ENCODE measurements at places on chromosomes 5 and 9. TPM values are rescaled to one million over a fixed set of nuclear protein-coding genes. Genes with fewer than 3 reads are reported as not detected.

Gene SLCO4C1
- total RNA-seq, result not detected

Gene GFRA3
- total RNA-seq, result not detected

Gene TNC
- 0.59 TPM for total RNA-seq

Gene GSN
- 74.7 TPM for total RNA-seq

Gene IL9
- not detected for total RNA-seq

Gene ANKRD18A
- total RNA-seq, result 9.2 TPM

Gene VPS13A
- 11.9 TPM for total RNA-seq

Gene STK32A
- total RNA-seq, result 0.62 TPM
